ENCODE measurements at places on chromosomes 12 and 14.

DNA sequence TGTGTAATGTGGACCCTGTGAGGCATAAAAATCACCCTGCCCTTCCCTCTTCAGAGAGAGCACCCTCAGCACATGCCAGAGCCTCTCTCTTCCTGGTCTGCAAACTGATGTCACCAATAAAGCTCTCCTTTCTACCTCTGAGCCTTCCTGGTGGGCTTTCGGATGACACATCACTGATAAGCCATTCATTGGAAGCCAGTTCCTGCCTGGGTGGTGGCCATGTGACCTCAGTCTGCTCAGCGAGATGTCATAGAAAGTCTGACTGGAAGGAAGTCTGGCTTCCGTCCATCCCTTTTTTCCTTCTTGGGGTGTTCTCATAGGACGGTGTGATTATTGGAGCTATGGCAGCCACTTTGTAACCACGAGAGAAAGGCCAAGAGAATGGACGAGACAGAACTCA, 95.7 kb downstream of the PIWIL1 start:
- no peak for DNase-seq

DNA sequence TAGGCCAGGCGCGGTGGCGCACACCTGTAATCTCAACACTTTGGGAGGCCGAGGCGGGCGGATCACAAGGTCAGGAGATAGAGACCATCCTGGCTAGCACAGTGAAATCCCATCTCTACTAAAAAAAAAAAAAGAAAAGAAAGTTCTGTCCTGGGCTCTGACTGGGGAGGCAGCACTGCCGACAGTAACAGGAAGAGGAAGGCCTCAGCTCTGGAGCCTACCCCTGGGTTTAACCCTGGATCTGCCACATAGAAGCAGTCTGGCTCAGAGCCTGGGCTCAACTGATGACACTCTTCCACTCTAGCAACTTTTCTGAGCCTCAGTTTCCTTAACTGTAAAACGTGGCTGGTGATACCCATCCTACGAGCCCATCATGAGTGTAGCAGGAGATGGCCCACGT, 60.5 kb downstream of the ACTN1 start:
- no peak for DNase-seq

DNA sequence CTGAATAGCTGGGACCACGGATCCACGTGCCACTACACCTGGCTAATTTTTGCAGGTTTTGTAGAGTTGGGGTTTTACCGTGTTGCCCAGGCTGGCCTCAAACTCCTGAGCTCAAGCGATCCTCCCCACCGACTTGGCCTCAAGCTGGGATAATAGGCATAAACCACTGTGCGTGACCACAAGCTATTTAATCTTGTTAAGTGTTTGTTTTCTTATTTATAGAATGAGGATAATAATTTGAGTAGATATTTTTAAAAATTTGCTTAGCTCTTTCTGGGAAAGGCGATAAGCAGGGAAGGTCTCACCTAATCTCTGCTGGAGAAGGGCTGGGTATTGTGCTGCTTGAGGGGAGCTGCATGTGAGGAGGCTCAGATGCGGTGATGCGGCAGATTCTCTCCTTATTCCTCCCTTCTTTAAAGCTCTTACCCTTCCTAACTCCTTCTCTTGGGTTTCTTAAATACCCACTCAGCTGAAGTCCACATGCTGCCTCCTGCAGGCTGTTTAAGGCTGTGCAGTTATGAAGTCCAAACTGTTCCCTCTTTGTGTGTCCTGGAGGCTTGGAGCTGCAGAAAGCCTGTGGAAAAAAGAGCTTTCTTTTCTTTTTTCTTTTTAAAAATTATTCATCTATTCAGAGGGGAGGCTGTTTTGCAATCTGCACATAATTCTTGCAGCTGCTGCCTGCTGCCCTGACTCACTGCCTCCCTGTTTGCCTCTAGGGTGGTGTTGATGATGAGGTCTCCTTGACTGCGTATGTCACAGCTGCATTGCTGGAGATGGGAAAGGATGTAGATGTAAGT, 37.9 kb downstream of the A2ML1 start:
- DNase-seq, result peak; percentile 18

DNA sequence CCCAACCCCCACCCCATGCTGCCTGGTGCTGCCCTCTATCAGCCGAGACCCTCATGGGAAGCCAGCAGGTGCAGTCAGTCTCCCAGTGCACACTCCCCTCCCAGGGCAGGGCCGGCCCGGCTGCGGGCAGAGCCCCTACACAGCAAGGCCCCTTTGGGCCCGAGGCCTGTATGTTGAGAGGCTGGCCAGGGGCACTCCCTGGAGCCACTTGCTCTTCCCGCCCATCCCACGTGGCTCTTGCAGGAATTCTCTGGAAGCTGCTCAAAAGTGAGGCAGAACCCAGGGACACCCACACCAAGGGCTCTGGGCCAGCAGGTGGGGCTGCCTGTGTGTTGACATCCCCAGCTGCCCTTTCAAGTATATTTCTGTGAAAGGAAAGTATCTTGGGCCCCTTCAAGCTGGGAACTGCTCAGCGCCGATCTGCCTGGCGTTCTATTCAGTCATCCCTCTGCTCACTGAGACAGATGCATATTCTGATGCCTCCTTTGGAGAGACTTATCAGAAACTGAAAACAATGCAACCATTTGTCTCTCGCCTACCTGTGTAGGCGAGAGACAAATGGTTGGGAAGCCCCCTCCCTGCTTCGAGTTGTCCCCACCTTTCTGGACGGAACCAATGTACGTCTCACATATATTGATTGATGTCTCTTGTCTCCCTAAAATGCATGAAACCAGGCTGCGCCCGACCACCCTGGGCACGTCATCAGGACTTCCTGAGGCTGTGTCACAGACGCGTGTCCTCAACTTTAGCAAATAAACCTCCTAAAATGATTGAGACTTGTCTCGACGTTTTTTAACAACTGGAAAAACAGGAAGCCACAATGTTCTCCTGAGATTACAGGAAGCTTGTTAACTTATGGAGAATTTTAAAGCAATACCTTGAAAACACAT, 6.0 kb downstream of the GPR132 start:
- peak; percentile 54 for DNase-seq

DNA sequence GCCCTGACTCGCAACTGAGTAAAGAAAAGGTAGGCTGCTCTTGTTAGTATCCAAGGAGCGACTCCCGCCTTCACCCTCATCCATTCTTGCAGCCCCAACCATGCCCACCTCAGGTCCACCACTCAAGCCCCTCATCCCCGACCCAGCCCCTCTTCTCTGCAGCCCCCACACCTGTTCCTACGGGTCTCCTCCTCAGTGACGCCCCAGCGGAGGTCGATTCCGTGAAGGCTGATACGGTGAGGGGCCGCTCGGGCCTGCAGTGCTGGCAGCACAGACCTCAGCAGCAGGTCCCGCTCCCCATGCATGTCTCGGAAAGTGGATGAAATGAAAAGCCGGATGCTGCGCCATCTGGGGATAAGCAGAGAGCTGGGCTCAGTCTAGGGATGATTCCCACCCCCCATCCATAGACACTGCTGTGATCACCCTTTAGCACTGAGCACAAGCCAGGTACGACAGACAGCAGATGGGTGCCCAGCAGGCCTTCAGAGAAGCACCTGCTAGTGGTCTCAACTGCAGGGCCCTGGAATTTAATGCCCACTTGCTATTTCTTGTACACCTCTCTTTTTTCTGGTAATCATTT, 26.9 kb downstream of the TEP1 start:
- no peak for DNase-seq

DNA sequence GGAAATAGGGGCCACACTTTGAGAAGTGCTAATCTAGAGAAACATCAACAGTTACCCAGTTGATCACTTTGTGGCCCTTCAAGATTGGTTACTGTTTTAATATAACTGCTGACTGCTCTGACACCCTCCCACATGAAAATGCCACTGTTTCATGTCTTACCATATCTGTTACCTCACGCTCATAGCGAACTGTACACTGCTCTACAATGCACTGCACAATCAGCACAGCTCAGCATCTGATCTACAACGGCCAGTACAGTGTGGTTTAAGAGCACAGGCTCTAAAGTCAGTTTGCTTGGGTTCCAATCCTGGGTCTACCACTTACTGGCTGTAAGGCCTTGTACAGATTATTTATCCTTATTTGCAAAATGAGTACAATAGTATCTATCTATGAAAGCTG, 39.1 kb downstream of the SPPL3 start:
- no peak for DNase-seq

GRCh38 chr12:110670161-110670701, 18.7 kb downstream of the HVCN1 start:
- no peak for DNase-seq

- DNase-seq, result peak; percentile 63
Measured at GRCh38 chr12:22334410-22335100, at the start of gene ST8SIA1. Gene ST8SIA1 (minus strand): TSS chr12:22334707. CDS start chr12:22334232, 475 bp downstream.

- no peak for DNase-seq
Measured at GRCh38 chr12:68647507-68647906, 36.8 kb downstream of the RAP1B start.

- no peak for DNase-seq
Measured at GRCh38 chr14:75752907-75753594, 92.0 kb downstream of the TTLL5 start.

GRCh38 chr12:54153586-54153985, 35.2 kb downstream of the SMUG1 start:
- DNase-seq, result no peak
